ENCODE measurements at places on chromosomes 16 and 17.

GRCh38 chr16:23754594-23755483, at the start of gene CHP2:
CHP2 (plus strand) TSS chr16:23755026; CDS start chr16:23755050, 24 bp downstream.
- DNase-seq: no peak

GRCh38 chr17:19671433-19671832, 22.9 kb downstream of the ALDH3A2 start:
- DNase-seq: no peak

- DNase-seq: no peak
Observed at GRCh38 chr17:17768424-17769088, 68.2 kb downstream of the SREBF1 start.

DNA sequence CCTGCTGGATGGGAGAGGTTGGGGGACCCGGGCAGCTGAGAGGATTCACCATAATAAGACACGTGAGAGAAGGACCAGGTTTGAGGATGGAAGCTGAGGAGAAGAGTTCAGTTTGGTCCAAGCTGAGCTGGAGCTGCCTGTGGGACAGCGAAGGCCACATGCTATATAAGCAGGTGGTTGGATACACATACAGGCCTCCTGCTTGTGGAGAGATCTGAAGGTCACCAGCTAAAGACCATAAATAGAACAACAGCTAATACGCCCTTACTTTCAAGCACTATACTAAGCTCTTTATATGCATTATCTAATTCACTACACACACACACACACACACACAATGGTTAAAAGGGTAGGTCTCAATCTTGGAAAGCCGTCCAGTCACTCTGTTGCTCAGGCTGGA, 32.1 kb downstream of the DUSP14 start:
- DNase-seq: no peak

GRCh38 chr17:66545918-66546317, 243.5 kb downstream of the PRKCA start:
- no peak for DNase-seq
